ENCODE measurements at places on chromosomes 7 and 10.

GRCh38 chr7:92092210-92092609, 42.1 kb downstream of the CYP51A1 start:
- no peak for DNase-seq

GRCh38 chr7:148754912-148755311, 56.2 kb downstream of the CUL1 start:
- DNase-seq: no peak

- DNase-seq: no peak
These were observed 2.0 kb downstream of the MUC12 start for GRCh38 chr7:100971111-100972001.

DNA sequence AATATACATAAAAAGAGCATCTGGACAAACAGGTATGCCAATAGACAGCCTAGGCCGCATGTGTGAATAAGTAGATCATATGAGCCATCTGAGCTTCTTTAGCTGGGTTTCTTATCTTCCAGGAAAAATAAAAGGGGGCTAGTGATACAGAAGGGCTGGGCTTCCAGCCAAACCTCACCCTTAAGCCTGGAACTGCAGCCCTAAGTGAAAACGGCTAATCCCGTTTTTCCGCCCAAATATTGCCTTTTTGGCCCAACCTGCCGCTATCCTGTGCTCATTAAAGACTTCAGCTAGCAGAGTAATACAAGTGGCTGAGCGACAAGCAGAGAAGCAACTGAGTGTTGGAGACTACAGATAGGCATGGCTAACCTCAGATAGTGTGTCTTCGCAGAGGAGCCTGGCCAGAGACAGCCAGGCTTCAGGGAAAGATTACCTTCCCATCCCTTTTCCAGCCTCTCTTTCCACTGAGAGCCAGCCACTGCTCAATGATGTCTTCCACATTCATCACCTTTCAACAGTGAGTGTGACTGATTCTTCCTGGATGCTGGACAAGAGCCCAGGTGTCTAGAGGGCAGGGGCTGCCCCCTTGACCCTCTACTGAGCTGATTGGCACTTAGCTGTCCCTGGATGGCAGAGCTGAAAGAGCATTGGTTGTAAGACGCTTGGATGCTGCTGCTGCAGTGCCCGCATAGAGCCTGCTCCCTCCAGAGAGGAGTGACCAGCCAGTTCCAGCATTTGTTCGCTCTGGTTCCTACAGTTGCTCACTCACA, 108.9 kb downstream of the ITGB8 start:
- no peak for DNase-seq

GRCh38 chr7:98278408-98278807, 3.1 kb upstream of the BRI3 start:
- DNase-seq: no peak

DNA sequence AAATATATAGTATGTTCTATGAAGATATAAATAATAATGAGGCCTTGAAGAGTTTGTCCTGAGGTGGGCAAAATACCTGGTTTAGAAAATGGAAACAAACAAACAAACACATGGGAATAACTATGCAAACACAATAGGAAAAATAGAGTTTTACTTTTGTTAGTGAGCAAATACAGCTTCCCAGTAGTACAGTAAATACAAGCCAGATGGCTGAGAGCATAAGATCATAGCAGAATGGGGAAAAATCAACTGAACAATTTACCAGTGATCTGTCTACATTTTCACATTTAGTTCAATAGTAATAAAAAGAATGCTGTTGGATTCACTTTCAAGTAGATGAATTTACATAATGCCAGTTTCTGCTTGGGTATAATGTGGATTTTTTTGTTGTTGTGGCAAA, 45.1 kb downstream of the ADD3 start:
- DNase-seq: no peak

- no peak for DNase-seq
These were observed 115.0 kb downstream of the DNAJB9 start for GRCh38 chr7:108684629-108685028.

GRCh38 chr7:74535951-74536356, 82.2 kb downstream of the GTF2IRD1 start:
- no peak for DNase-seq

DNA sequence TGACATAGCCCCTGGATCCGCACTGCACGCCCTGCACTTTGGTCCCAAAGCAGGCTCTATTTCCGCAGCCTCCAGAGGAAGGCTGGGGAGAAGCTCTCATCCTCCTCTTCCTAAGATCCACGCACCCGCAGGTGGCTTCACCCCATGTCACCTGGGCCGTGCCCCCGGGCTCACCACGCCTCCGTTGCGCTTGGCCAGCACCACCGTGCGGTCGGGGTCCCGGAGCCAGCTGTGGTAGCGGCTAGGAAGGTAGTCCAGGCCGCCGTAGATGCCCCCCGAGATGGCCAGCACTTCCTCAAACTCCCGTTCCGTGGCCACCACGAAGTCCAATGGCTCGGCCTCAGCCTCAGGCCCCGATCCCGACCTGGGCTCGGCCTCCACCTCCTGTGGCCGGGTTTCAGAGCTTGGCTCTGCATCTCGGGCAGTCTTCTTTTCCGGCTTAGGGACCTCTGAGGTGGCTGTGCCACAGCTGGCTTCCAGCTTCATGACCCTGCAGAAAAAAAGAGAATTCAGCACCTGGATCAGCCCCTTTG, 5.7 kb downstream of the NAT16 start:
- no peak for DNase-seq

GRCh38 chr7:135981958-135982646, 4.9 kb upstream of the MTPN start:
- DNase-seq: no peak

DNA sequence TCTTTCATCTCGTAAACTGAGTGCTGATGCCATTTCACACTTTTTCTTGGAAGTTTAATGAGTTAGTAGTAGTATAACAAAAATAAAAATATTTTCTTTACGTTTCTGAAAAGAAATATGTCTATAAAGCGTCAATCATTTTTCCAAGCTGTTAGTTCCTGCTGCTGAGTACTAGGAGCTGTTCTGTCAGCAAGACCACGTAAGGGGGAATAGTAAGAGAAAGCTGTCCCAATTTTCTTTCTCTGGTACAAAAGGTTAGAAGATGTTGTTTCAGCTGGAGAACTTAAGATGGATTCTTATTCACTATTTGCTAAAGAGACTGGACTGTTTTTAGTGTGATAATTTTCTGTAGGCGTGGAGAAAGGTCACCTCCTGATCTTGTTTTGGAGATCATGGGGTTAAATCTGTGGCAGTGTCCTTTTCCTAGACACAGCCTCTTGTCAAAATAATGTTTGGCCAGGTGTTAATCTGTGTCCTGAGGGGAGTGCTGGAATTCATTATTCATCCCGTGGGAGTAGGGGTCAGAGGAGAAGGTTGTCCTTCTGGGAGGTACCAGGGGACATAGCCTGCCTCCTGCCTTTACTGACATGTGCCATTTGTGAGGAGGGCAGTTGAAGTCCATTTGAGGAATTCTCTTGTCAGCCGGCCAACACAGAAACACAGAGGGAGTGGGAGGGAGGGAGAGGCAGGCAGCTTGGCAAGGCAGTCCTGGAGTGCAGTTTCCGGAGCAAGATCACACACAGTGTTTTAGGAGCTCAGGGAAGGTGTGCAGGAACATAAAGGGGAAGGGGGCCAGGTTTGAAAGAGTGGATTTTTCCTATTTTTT, 368.7 kb downstream of the AUTS2 start:
- no peak for DNase-seq

- peak; percentile 33 for DNase-seq
These were observed 46.2 kb downstream of the FAM53B start for GRCh38 chr10:124697837-124698544.

DNA sequence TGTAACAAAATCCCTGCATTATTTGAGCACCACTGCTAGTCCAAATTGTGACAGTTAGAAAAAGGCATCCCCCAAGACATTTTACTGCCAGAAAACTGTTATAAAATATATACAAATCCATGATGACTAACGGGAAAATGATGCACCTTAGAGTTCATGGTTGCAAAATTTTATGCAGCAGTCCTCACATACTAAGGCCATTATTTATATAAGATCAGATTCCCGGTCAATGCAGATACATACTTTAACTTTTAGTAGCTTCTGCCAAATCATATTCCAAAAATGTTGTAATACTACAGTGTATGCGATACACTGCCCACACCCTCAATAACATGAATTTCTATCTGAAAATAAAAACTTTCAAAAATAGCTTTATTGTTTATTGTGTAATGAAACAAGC, 239.9 kb upstream of the ZNF32 start:
- no peak for DNase-seq

DNA sequence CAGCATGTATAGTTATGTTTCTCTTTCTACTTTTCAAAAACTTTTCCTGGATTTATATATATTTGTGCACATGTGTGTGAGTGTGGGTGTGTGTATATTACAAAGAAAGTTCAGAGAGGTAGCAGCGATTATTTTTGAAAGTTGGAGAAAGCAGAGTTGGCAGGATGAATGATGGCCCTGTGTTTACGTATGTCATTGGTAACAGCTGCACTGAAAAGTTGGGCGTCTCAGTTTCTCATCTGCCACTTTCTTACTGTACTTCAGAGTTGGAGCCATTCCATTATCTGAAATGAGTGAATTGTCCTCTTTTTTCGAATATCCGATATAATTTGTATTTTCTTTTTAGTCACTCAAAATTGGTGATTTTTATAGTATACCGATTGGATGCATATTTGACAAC, 172.2 kb downstream of the CDK14 start:
- DNase-seq: no peak

DNA sequence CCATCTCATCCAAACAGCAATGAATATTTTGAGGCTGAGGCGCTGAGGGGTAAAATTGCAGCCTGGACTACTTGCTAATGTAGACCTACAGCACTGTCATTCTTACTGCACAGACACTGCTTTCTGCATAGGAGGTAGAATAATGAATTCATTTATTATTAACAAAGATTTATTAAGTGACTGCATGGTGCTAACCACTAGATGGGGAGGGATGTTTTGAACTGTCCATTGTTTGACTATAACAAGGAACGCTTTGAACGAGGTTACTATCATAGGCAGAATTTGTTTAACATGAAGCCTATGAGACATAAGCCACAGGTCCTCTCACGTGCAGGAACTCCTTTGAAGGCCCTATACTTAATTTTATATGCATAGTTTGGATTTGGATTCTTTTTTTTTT, 143.8 kb downstream of the CFTR start:
- DNase-seq: no peak

DNA sequence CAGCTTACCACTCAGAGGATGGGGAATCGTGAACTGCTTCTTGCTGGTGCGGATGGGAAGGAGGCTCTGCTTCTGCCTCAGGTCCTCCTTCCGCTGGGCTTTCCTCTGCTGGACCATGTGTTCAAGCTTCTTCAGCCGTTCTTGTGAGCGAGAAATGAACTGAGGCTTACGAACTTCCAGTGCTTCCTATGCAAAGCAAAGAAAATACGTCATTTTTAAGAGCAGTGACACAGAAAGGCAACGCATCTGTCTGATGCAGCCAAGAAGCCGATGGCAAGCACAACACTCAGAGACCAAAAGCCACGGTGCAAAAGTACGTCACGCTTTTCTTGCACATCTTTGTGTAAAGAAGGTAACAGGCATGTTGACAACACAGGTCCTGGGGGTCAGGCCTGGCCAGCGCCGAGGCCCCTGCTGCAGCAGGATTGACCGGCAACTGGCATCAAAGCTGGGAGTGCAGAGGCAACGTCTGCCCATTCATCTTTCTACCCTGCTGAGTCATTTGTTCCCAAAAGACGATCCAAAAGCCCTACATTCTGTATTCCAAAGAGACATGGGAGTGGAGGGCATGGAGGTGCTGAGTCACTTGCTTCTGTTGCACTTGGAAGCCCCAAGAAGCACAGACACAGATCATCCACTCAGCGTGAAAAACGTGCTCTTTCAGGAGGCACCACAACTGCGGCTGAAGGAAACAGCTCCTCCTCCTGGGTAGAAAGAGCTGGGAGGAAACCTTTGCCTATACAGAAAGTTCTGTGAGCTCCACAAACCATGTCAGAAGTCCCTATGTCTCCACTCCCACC, 71.0 kb upstream of the ADAM12 start:
- no peak for DNase-seq

- DNase-seq: no peak
These were observed 492.0 kb downstream of the KIF20B start for GRCh38 chr10:90193240-90193985.

DNA sequence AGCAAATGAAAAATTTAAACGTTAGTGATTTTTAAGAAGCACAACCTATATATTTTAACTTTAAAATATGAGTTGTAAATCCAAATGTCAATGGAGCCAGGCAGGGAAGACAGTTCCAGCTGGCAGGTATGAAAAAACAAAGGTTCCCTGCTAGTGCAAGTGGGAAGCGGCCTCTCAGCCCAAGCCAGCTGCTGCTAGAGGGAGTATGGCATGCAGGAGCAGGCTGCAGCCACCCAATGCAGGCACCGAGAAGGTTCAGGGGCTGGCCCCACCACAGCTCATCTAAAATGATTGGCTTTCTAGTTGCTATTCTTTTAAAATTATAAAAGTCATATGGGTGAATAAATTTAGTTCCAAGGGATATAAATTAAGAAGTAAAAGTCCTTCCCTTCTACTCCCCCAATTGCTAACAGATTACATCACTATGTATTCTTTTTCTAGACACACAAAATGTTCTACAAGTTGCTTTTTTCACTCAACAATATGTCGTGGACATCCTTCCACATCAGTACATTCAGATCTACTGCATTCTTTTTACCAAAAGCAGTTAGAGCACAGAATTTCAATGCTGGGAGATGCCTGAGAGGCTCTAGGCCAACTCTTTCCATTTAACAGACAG, 69.3 kb downstream of the SGMS1 start:
- DNase-seq: no peak

DNA sequence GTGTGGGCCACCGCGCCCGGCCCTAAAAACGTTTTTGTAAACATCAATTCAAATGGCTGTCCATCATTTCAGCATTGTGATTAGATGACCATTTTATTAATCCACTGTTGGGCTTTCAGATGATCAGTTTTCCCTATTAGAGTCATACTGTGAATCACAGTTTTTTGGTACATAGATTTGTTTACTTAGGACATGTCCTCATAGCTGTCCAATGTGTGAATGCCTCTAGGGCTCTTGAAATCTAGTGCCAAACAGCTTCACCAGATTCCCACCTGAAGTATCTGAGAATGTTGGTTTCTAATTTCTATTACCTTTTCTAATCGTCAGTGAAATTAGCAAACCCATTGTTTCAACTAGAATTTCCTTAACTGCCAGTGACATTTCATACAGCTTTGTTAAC, 66.8 kb downstream of the UPF2 start:
- no peak for DNase-seq

GRCh38 chr7:123757095-123757494, 8.3 kb upstream of the WASL start:
- no peak for DNase-seq

GRCh38 chr7:41148521-41148951, 554.4 kb downstream of the INHBA start:
- no peak for DNase-seq

GRCh38 chr10:52539463-52539862, 225.4 kb downstream of the DKK1 start:
- DNase-seq: no peak

- DNase-seq: no peak
These were observed 168.7 kb upstream of the ITGB1 start for GRCh38 chr10:33126742-33127141.

Data from activated CD4-positive, alpha-beta T cell treated with anti-CD3 and anti-CD28 coated beads, Interleukin-2, amount 50 U/mL, for 4 hours (primary cell).